ENCODE measurements at places on chromosomes 5 and 9.

GRCh38 chr9:113220467-113221002 lies 542 bp downstream of the FKBP15 start:
- DNase-seq = no peak

DNA sequence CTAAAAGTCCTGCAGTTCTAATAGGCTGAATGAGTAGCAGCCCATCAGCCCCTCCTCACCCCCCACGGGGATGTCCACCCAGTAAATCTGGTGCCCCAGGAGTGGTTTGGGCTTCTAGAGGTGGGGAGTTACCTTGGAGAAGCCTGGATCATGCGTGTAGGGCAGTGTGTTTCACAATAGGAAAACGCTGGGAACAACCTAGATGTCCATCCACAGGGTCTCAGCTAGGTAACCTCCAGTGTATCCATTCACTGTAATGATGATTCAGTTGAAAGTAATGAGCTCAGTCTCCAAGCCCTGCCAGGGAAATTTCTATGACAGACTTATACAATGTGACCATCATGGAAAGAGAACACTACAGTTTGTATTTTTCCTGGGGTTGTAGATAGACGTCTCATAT lies 51.8 kb downstream of the NDST1 start:
- DNase-seq = peak; percentile 57

DNA sequence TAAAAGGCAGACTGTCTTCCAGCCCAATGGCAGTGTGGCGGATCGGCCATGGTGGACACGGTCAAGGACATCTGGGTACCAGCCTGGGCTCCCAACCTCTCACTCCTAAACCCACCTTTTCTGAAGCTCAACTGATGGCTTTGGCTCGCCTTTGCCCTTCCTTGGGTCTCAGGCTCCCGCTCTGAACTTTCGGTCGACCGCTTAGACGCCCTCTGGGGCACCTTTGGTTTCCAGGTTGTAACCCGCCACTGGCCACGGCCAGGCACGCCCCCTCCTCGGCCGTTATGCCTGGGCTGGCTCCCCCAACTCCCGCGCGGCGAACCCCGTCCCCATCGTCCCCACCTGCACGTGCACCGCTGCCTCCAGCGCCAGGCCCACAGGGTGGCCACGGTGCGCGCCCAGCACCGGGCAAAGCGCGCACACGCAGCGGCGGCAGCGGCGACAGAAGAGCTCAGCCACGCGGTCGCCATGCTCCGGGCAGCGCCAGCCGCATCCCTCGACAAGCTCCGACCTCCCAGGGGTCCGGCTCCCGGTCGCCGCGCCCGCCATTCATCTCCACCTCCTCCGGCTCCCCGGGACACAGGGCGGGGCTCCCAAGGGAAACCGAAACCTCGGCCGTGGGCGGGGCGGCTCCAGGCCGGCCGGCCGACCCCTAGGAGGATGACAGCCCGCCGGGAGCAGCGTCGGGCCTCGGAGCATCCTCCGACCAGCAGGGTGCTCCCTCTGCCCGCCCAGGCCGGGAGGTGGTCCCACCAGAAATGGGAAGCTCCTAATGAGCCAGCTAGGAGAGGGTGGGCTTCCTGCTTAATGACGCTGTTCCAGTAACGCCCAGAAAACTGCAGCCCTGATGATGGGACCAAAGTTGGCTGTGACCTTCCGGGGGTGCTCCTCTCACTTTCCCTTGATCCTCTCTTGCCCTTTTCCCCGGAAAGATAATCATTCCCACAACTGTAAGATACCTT lies at the start of gene TRIM14:
Gene TRIM14 (minus strand): TSS at position 583 of the 962 bp plus-strand sequence. CDS start 34 bp downstream, at position 549.
- DNase-seq = peak; percentile 56

GRCh38 chr5:170389550-170389892 lies 354 bp upstream of the KCNMB1 start:
- no peak for DNase-seq

DNA sequence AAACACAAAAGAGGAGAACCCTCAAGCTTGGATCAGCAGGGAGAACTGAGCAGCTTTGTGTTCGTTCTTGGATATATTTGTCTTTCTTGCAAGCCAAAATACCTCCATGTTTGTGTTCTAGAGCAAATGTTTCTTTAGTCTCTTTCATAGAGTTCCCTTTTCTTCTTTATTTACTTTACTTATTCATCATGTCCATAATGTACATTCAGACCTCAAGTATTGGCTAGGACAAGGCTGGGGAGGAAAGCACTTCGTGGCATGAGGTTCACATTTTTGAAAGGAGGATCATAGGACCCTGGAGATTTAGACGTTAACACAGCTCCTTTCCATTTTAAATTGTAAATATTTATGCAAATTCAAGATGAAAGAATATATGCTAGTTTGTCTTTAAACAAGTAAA lies 590.2 kb upstream of the MEF2C start:
- DNase-seq = peak; percentile 4

- DNase-seq = no peak
These were observed 2.2 kb upstream of the ZNF366 start for GRCh38 chr5:72509401-72509800.

Measured in fibroblast of pulmonary artery (primary cell).